Lower leg skin (tissue), 4 donors: ENCODE measurements at places on chromosomes 5 and 9.

GRCh38 chr9:72193478-72193881 is 44.2 kb downstream of the GDA start:
- DNase-seq = no peak

GRCh38 chr9:107465467-107466451 is 23.8 kb downstream of the KLF4 start:
- peak; percentile 67 for DNase-seq

GRCh38 chr5:84362061-84362720 is 22.5 kb downstream of the EDIL3 start:
- DNase-seq = no peak

DNA sequence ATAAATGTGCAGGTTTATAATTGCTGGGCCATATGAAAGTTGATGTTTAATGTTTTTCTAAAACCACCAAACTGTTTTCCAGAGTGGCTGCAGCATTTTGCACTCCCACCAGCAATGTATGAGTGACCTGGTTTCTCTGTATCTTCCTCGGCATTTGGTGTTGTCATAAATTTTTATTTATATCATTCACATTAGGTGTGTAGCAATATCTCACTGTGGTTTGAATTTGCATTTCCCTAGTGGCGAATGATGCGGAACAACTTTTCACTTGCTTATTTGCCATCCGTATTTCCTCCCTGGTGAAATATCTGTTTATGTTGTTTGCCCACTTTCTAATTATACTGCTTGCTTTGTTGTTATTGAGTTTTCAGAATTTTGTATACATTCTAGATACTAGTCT is 295.7 kb upstream of the TUT7 start:
- DNase-seq = no peak

DNA sequence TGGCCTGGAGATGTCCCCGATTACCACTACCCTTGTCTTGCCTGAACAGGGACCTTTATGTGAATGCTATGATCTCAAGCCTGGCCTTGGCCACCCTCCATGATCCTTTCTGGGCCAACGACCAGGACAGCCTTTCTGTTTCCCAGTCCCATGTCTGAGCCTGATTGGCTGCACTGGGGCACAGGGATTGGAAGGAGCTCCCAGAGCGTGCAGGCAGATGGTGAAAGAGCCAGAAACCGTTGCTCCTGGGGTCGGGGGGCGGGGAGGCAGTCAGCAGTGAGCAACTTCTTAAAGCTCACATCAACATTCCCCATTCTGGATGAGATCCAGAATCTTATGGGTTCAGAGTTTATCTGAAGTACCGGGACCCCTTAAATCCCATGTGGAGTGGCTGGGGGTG is 84.4 kb downstream of the INSYN2B start:
- DNase-seq = no peak

- no peak for DNase-seq
Observed at GRCh38 chr5:72244862-72245371, 75.1 kb downstream of the MRPS27 start.

GRCh38 chr5:33309536-33310345 is 131.0 kb upstream of the TARS1 start:
- DNase-seq = no peak

DNA sequence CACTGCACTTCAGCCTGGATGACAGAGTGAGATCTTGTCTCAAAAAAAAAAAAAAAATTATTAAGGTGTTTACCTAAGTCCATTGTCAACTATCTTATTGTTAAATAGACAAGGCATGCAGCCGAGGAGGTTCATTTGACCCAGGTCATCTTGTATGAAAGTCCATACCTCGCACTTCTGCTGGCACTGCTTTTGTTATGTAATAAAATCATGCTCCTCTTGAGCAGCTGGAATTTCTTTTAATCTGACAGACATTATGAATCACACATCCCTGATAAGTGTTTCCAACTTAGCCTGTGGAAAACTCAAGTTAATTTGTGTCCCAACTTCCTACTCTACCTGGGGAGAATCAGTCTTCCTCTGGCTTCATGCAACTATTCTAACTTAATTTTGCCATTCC is 315.6 kb upstream of the KLF4 start:
- no peak for DNase-seq

- peak; percentile 69 for DNase-seq
Observed at GRCh38 chr9:36827593-36827992, 206.5 kb downstream of the PAX5 start.

GRCh38 chr5:83472508-83473345 is 1.2 kb downstream of the VCAN start:
- DNase-seq = peak; percentile 92

DNA sequence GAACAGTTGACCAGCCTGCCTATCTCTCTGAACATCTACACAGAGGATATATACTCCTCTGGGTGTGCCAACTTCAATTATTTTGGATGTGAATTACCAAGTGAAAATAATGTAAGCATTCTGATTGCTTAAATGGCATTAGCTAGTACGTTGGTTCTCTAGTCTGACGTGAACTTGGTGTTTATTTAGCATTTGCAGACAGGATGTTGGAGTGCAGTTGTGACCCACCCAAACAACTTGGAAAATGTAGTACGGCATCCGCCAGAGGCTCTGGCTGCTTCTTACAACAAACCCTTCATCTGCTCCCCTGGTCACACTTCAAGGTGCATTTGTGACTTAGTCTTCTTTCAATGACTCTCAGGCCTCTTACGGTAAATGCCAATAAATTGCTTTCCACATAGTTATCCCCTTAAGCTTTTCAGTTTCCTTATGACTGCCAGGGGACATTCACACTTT is 616.6 kb downstream of the PDE4D start:
- no peak for DNase-seq

GRCh38 chr5:86977190-86977589 is 290.5 kb upstream of the RASA1 start:
- DNase-seq = peak; percentile 19

DNA sequence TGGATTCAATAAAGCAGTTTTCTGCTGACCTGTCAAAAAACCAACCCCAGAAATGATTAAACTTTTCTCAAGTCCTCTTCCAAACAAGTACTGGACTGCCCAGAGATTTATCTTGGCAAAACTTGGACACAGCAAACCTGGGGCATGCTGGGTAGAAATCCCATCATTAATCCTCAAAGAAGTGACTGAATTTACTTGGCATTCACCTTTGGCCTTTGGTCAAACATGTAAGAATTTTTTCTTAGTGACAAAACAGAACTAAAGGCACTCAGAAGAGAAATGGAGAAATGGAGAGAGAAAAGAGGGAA is 248.6 kb upstream of the NREP start:
- no peak for DNase-seq

GRCh38 chr5:139226131-139226530 is 28.0 kb upstream of the SIL1 start:
- no peak for DNase-seq

DNA sequence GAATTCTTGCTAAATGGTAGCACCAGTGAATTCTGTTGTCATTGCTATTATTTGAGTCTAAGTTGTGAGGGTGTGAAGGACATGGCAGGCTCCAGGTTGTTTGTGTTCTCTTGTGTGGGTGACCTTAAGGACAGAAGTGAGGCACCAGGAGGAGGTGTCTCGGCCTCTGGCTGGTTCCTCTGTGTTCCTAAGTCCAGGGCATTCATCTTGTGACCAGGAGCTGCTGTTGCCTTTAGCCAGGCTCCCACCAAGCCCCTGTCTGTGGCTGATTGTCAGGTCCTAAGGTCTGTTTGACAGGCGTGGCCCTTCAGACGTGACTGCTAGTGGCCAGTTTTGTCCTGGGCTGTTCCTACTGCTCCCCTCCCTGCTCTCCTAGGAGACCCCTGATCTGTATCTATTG is 89.4 kb downstream of the ANGPTL2 start:
- DNase-seq = no peak

DNA sequence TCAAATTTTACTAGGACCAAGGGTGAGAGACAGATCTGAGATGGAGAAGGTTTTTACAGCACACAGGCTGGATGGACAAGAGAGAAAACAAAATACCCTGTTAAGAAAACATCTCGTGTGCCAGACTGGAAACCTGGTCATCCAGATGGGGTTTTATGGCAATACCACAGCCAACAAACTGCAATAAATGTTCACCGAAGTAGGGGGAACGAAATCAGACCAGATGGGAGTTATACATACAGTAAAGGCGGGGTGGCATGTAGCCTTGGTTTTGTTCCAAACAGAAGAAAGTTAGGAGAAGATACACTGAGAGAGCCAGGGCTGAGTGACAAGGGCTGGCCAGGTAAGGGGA is 63.3 kb downstream of the DCP2 start:
- DNase-seq = peak; percentile 37

GRCh38 chr5:139649082-139649991 is 1.2 kb downstream of the CXXC5 start:
- no peak for DNase-seq

- DNase-seq = no peak
Observed at GRCh38 chr5:16881251-16881650, 54.8 kb downstream of the MYO10 start.

DNA sequence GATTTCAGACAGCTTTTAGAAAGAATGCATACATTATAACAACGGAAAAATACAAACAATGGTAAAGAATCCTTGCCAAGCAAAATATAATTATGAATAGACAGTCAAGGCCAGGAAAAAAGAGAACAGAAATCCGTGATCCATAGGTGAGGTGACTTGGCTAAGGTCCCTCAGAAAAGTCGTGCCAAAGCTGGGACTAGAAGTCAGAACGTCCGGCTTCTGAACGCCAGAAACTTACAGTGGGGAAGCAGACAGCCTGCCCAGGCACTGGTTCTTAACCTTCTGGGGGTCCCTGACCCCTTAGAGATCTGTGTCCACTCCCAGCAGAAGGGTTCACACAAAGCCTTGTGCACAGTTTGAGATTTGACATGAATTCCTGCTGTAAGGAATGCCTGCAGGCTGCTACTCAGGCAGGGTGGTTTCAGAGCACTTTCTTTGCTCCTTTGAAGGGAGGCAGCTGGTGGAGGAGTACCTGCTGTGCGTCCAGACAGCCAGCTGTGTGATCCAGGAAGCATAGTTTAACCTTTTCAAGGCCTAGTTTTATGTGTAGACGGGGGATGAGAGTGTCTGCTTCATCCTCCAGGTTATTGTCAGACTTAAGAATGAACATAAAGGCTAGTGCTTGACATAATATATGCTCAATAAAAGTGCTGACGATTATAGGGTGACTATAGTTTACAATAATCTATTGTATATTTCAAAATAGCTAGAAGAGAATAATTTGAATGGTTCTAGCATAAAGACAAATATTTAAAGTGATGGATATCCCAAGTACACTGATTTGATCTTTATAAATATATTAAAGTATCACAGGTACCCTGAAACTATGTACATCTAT is 852 bp downstream of the ARHGEF37 start:
- DNase-seq = no peak

DNA sequence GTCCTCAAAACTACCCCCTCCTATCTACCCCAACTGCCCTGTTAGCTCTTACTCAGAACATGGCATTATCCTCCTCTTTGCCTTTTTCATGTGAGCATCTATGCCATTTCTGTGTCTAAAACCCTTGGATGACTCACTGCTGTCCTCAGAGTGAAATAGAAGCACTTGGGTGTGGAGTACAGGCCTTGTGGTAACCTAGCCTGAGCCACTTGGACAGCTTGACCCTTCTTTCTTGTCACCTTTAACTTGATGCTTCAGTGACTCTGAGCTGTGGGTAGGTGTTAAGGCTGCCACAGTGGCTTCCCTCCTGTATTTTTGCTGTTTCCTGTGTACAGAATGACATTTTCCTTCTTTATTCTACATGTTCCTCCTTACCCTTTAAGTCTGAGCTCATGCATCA is 391.4 kb downstream of the SH3GL2 start:
- no peak for DNase-seq

DNA sequence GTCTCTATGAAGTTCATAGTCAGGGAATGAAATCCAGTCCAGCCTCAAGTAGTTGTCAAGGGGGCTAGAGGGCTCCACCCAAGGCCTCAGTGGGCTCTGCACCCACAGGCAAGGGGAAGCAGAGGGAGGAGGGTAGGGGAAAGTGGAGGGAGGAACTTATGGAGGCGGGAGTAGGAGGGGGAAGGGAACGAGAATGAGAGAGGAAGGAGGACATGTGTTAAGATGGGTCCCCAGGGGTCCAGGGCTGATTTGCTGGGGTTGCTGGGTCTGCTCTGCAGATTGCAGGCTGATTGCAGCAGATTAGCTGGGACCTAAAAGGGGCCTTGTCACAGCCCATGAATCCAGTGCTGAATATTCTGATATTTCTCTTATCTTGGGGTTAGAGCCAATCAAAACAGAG is 166.9 kb upstream of the IL12B start:
- DNase-seq = no peak

- DNase-seq = no peak
Observed at GRCh38 chr5:173493846-173494245, 122.6 kb downstream of the BOD1 start.

DNA sequence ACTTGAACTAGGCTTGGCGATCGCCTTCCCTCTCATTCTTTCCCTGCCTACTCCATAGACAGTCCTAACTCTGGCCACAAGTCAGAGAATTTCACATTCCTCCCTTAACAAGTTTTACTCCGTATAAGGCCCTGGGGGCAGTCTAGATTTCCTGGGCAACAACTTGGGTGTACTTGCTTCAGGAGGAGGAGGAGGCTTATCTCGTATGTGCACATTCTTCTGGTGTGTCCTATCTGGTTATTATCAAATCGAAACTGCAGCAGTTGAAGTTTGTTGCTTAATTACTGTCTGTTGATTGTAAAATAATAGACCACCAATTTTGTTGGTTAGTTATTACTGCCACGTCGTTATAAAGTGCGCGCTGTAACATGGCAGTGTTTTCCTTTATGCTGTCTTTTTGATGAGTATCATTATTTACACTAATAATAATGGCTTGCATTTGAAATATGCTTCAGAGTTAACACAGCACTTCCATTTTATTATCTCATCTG is 42.0 kb downstream of the PIP5K1B start:
- no peak for DNase-seq

DNA sequence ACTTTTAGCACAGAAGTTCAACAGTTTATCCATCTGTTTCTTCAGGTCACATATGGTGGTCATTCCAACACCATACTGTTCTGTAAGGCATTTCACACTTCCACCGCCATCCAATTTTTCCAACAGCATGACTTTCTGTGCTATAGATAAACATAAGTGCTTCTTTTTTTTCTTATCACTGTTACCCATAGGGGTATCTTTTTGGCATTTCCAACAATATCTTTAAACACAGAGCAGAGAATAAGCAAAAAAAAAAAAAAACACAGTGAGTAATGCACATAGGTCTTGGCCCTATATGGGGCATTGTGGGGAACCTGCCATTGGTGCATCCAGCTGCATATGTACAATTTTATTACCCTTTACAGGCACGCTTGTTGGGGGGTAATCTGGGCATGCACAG is 12.2 kb upstream of the ZNF367 start:
- DNase-seq = no peak

DNA sequence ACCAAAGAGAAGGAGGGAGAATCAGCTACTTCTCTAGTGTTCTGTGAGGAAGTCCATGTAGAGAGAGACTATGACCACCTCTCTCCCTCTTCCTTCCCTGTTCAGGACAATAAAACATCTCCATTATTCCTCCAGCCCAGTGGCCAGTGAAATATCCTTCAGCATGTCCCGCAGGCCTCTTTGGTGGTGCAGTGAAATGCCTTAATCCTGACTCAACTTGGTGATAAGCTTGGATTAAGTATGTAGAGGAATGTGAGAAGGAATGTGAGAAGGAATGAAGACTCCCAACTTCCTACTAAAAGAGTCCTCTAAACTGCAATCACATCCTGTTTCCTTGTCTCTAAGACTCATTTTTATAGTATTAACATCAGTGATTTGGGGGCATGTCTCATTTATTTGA is 167.3 kb downstream of the TRPM3 start:
- no peak for DNase-seq
